NCI-H460 (cell line): ENCODE measurements at places on chromosomes 2 and 18.

GRCh38 chr18:48294899-48295585, 114.1 kb downstream of the ZBTB7C start:
- DNase-seq = no peak

GRCh38 chr2:206991070-206991469, 51.8 kb downstream of the CPO start:
- DNase-seq = no peak

DNA sequence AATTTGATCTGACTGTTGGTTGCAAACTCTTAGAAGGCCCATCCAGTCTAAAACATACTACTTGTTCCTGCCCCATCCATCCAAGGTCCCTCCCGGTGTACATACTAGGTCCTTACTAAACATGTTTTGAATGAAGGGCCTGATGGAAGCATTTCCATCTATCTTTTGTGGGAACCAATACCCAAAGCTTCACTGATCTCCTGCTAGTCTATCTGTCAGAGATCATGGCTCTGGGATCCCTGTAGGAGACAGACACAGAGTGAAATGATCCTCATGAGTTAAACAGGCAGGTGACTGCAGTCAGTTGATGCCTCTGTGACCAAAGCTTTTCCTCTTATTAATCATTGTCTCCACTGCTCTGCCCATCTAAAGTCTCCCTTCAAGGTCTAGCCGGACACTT, 115.0 kb downstream of the ST6GAL2 start:
- DNase-seq = no peak

DNA sequence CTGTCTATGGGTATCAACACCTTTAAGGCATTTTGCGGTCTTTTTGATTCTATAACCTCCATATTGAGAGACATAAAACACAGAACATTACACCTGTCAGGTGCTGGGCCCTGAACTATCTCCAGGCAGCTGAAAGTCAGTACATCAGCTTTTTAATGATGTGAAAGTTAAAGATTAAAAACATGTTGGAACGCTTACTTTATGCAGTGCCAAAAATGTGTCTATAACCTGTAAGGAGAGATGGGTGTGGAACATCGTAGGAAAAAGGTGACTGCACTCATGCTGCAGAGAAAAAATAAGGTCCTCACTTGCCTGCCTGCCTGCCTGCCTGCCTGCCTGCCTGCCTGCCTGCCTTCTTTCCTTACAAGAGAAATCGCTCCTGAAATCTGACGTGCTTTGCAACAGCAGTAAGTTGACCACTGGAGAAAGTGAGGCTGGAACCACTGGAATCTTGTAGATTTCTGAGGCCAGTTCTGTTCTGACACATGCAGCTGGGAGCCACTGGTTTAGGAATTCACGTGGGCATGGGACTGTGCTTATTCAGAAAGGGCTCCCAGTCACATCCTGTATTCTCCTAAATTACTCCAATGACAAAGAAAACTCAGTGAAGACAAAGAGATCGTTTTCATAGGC, 34.1 kb downstream of the BCL11A start:
- no peak for DNase-seq

GRCh38 chr2:144686518-144687215, 166.7 kb upstream of the ZEB2 start:
- no peak for DNase-seq

GRCh38 chr18:21855432-21855831, 114.8 kb downstream of the MIB1 start:
- DNase-seq = no peak

- no peak for DNase-seq
Observed at GRCh38 chr2:202129841-202130240, 56.8 kb downstream of the KIAA2012 start.

- DNase-seq = no peak
Observed at GRCh38 chr2:192236136-192236535, 41.4 kb upstream of the TMEFF2 start.

DNA sequence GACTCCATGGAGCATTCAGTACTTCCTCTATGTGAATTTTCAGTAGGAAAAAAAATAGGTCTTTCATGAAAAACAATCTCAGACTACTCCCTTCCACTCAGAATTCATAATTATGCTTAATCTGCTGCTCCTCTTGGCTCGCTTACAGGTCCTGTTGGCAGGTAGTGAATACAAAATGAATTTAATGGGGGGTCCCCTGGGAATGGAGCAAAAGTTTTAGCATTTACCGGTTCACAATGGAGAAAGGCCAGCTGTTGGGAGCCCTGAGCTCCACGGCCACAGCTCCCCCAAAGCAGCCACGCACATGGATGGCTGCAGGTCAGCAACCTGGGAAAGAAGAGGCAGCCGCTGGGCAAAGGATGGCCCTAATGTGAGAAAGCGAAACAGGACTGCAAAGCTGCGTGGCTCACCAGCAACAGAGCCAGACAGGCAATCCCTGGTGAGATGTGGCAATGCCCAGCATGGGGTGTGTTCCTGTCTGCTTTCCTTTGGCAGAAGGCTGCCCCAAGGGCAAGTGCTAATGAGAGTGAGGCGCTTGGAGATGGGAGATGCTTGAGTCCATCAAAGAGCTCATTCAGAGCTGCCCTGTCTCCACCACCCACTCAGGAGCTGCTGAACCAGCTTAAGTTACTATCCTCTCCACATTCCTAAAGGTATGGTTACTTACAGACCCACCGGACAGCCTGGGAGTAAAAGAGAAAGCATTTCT, 447.4 kb downstream of the EPHA4 start:
- no peak for DNase-seq

GRCh38 chr2:174153757-174154680, 94.3 kb downstream of the OLA1 start:
- no peak for DNase-seq

DNA sequence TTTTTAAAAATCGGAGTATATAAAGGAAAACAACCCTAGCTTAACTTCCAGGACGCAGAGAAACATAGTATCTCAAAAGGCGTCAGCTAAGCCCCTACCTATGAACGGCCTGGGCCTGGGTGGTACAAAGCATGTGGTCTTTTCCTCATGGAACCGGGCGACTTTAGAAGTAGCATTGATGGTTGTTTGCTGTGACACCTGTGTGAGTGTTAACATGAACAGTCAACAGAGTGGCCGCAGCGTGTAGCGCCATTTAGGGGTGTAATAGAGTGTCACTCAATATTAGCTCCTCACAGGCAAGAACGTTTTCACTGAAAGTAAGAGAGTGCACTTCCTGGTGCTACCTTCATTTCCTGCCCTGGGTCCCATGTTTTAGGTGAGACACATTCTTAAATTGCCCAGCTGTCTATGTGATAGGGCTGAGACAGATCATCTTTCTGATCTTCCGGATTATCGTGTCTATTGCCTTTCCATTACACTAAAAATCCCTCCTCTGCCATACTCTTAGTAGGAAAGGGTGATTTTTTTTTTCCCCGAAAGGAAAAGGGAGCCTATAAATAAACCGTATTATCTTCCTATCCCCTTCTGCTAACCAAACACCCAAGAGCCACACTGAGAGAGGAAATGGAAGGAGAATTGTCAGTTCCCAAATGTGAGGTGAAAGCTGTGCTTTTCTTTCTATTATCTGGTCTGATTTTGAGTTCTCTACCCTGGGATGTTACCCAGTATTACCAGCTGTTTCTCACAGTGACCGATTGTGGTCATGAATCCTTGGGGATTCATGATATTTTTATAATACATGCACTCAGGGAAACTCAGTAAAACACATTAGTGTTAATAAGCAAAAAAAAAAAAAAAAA, 1.3 kb downstream of the GORASP2 start:
- DNase-seq = peak; percentile 17

DNA sequence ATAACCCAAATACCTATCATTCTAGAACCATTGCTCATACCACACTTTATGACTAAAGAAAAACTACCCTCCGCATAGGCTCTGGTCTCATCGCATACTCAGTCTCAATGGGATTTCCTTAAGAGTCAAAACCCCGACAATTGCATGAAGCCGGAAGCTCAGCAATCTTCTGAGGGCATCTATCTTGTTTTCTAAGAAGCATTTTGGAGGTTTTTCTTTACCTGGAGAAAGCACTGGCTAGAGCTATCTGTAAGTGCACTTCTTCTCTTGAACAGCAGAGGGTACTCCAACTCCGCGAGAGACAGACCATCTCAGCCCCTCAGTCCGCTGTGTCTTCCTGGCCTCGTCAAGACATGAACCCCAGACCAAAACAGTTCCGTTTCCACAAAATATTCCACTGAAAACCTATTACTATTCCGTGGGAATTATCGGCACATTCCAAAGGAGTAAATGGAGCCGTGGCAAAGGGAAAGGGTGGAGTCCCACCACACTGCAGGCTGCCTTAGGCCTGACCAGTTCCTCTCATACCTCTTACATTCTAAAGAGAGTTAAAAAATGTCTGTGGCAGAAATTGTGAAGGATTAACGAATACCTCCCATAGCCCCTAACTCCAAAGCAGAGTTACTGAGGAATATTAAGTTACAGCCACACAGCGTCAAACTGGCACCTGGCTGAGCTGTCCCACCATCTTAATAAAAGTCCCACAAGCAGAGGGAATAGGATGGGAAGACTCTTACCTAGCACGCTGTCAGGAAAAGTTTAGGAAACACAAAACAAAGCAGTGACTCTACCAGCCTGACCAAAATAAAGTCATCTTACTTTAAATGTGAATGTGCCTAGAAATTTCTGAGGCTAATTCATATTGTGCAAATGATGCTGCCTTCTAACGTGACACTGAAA, 325.6 kb upstream of the VRK2 start:
- peak; percentile 55 for DNase-seq

DNA sequence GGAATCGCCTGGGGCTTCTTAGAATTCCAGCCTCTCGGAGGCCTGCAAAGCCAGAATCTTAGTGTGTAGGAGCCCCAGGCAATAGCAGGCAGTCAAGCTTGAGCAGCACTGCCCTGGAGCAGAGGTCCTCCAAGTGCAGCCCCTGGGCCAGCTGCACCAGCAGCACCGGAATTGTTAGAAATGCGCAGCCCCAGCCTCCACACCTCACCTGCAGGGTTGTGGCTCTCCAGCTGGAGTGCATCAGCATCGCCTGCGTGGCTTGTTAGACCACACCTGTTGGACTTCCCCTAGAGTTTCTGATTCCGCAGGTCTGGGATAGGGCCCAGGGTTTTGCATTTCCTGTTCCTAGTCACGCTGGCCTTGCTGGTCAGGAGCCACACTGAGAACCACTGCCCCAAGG, 100.3 kb downstream of the ASAP2 start:
- no peak for DNase-seq

- DNase-seq = peak; percentile 2
Observed at GRCh38 chr18:42030586-42031182, 75.7 kb downstream of the PIK3C3 start.

GRCh38 chr2:236254001-236254400, 10.2 kb downstream of the ASB18 start:
- DNase-seq = no peak

GRCh38 chr18:23593720-23594119, 7.4 kb upstream of the NPC1 start:
- no peak for DNase-seq

DNA sequence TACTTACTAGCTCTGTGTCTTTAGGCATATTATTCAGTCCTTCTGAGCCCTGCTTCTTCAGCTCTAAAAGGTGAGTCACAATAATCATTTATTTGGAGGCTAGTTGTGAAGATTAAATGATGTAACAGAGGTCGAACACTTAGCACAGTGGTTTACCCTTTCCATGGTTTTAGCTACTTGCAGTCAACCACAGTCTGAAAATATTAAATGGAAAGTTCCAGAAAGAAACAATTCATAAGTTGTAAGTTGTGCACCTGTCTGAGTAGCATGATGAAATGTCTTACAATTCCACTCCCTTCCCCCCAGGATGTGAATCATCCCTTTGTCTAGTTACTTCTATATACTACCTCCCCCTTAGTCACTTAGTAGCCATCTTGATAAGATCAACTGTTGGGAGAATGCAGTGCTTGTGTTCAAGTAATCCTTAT, 217.6 kb upstream of the THUMPD2 start:
- DNase-seq = peak; percentile 36

DNA sequence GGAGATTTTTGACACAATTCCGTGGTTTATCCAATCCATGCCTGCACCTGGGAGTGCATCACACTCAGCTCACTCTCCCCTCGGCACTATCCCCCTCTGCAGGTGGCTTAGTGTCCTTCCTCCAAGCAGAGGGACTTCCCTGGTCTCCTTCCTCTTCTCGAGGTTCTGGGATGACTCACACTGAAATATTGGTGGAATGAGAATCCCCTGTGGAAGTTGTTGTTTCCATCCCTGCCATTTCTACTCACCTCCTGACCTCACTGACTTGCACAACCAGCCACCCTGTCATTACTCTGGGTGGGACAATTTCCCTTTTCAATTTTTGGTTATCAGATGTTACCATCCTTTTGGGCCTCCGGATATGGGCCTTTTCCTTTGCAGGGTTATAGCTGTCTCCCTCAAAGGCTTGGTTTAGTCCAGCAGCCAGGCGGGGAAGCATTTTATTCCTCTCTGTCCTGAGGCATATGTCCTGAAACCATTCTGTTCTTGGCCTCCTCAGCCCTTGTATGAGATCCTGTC, 59.9 kb downstream of the PTPRM start:
- no peak for DNase-seq

- no peak for DNase-seq
Observed at GRCh38 chr2:54428108-54428831, 27.9 kb upstream of the SPTBN1 start.

DNA sequence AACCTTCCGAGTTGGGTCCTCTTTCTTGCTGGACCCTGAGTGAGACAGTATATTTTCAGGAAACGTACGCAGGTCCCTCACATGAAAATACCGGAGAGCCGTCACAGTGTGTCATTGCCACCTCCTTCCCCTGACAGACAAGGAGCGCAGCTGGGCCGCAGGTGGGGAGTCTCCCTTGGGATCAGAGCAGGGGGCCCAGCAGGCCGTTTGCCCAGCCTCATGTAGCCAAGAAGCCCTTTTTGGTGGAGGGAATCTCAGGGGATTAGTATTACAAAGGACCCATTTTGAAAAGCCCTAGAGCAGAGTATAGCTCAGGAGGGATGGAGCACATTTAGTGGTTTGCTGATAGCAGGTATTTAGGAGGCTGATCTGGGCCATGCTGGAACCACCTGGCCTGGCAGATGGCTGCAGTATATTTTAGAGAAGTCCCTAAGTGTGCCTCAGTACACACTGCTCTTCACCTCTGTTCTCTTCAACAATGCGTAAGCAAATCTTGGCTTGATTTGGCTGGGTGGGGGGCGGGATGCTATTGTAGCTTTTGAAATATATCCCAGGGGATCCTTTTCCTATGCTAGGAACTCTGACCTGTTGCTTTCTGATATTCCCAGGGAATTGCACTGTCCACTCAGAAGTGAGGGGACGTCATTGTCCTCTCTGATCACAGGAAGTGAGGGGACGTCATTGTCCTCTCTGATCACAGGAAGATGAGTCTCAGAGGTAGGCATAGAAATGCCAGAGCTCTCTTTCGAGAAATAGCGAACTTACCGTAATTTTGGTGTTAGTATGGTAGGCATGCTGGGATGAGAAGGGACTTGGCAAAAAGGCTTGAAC, 171.9 kb downstream of the HRH4 start:
- no peak for DNase-seq

DNA sequence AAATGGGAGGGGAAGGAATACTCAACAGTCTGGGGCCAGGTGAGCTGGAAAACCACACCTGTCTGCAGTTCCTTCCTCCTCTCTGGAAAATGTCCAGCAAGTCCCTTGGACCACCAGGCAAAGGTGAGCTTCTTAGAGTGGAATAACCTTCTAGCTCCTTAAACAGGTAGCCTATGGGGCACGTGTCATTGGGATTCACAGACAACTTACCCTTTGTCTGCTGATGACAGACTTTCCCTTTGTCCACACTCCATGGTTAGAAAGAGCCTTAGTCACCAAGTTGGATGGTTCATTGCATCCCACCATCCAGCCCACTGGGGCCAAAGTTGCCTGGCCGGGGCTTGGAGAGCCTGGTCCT, 98.0 kb upstream of the ITGA6 start:
- DNase-seq = no peak
